ENCODE measurements at places on chromosomes 7 and 10.

DNA sequence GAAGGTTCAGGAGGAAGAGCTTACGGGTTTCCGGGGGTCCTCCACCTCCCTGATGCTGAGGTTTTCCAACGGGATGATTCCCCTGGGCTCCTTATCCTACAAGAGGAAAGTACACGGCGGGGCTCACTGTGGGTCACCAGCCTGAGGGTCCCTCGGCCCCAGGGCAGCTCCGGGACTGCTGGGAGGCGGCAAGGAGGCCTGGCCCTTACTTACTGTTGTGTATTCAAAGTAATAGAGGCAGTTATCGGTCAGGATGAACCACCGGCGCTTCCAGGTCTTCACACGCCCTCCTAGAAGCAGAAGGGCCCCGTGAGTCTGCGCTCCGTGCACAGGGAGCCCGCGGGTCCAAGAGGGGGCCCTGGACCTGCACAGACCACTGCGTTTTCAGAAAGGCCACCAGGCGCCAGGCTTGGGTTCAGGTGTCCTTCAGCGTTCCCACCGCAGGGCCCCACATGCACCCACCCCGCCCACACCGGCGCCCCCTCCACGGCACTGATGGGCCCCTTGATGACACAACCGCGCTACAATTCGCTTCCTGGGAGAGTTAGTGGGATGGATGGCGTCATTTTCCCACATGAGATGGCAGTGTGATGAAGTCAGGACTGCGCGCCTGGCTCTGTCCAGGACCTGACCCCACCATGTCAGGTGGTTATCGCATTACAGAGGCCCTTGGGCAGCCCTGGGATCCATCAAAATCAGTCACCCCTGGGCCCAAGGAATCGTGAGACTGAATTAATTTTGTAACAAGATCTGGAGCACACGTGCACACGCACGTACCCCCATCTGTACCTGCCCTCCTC lies 106.7 kb downstream of the CYTH3 start:
- no peaks in the 10 kb centered on the region for H3K36me3 ChIP-seq
- no peak for DNase-seq
- no peaks in the 10 kb centered on the region for H3K27me3 ChIP-seq
- no peak overlapping the region for H3K27ac ChIP-seq
- H3K4me3 ChIP-seq = no peak overlapping the region
- peaks cover 2% of the 10 kb centered on the region for H3K4me1 ChIP-seq

DNA sequence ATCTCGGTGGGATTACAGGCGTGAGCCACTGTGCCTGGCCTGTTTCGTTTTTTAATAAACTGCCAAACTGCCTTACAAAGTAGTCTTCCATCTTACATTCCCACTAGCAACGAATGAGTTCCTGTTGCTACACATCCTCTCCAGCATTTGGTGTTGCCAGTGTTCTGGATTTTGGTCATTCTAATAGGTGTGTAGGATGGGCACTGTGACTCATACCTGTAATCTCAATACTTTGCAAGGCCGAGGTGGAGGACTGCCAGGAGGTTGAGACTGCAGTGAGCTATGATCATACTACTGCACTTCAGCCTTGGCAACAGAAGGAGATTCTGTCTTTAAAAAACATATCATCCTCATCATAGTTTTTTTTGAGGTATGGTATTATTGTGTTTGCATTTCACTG lies 21.4 kb upstream of the RSBN1L start:
- no peaks in the 10 kb centered on the region for H3K36me3 ChIP-seq
- H3K4me1 ChIP-seq = no peaks in the 10 kb centered on the region
- H3K27ac ChIP-seq = no peak overlapping the region

DNA sequence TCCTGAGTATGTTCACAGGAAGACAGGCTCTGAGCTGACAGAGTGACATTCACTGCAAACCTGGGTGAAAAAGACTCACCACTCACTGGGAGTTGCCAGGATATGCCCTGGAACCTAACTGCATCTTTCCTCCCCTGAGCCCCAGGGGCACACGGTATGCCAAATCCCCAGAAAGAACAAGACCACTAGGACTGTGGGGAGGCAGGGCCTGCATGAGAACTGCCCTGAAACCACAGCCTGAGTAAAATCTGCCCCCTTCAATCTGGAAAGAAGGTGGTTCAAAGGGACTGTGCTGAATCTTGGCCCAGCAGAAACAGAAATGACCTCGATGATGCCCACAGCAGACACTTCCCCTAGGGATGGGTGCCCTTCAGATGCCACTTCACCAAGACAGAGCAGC lies 6.5 kb downstream of the FAM53B start:
- H3K27ac ChIP-seq = peak overlapping the region; percentile 1
- no peak for DNase-seq
- no peaks in the 10 kb centered on the region for H3K27me3 ChIP-seq
- H3K4me1 ChIP-seq = peaks cover 98% of the 10 kb centered on the region

GRCh38 chr10:95049919-95050318 lies 19.4 kb downstream of the CYP2C8 start:
- H3K27ac ChIP-seq = no peak overlapping the region
- no peaks in the 10 kb centered on the region for H3K4me1 ChIP-seq
- no peak overlapping the region for H3K4me3 ChIP-seq
- no peak for DNase-seq
- H3K27me3 ChIP-seq = no peaks in the 10 kb centered on the region

- no peaks in the 10 kb centered on the region for H3K36me3 ChIP-seq
- H3K4me1 ChIP-seq = no peaks in the 10 kb centered on the region
- peak; percentile 43 for DNase-seq
Observed at GRCh38 chr10:69449841-69450240, 1.4 kb upstream of the TSPAN15 start.

DNA sequence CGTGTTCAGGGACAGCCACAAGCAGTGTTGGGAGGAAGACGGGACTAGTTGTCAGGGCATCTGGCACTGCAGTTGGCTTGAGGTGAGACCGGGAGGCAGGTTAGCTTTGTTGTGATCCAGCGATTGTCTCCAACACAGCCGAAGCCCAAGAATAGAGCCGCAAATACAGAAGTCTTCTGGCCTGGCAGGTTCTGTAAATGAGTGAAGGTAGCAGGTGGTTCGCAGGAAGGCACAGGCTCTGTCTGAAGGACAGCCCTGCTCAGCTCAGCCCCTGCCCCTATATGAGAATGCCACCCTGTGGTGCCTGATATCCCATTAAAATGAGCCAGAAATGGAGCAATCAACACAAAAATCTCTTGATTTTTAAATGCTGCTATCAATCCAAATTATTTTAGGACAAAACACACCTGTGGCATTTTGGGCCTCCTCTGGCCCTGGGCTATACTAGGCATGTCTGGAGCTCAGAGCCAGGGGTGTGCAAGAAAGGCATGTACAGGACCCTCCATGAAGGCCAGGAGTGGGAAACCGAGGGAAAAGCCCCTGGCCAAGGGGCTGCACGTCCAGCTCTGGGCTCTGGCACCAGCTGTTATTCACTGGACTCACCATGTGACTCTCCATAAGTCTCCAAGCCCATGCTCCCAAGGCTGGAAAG lies 11.2 kb upstream of the C10orf71 start:
- H3K27me3 ChIP-seq = no peaks in the 10 kb centered on the region
- H3K36me3 ChIP-seq = no peaks in the 10 kb centered on the region
- no peak overlapping the region for H3K27ac ChIP-seq
- H3K4me1 ChIP-seq = no peaks in the 10 kb centered on the region
- H3K4me3 ChIP-seq = no peak overlapping the region

DNA sequence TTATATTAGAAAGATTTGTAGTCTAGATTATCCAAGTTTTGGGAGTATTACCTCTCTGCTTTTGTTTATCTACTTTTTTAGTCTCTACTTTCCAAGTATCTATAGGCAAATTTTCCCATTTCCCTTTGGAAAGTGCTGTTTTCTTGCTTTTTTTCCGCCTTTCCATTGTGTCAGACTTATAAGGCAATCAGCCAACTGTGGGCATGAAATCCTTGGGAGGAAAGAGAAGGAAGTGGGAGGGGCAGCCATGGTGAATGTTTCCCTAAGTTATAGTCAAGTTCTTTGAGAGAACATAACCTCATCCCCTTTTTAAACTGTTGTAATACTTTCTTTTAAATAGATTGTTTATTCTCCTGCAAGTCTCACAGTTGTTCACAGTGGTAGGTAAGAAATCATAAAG lies 52.6 kb downstream of the PTEN start:
- no peak for DNase-seq
- H3K27ac ChIP-seq = no peak overlapping the region
- H3K36me3 ChIP-seq = peaks cover 6% of the 10 kb centered on the region

- H3K36me3 ChIP-seq = no peaks in the 10 kb centered on the region
- no peak overlapping the region for H3K4me3 ChIP-seq
- no peaks in the 10 kb centered on the region for H3K27me3 ChIP-seq
- H3K4me1 ChIP-seq = peaks cover 6% of the 10 kb centered on the region
- no peak overlapping the region for H3K27ac ChIP-seq
- no peak for DNase-seq
Observed at GRCh38 chr7:24723178-24723530, 34.1 kb downstream of the GSDME start.

DNA sequence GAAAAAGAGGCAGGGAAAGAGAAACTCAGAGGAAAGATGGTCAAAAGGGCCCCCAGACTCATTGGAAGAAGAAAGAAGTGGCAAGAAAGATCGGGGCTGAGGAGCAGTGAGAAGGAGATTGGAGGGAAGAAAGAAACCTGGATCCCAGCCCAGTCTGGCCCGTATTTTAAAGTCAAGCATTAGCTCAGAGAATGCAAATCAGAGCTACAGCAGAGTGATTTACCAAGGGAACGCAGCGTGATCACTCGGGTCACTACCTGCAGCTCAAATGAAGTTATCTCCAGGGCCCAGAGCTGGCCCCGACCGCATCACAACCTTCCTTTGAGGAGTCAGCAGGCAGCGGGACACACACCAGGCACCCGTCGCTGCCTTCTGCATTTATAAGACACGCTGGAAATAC lies 72.8 kb downstream of the CARD11 start:
- no peak overlapping the region for H3K27ac ChIP-seq
- no peaks in the 10 kb centered on the region for H3K27me3 ChIP-seq
- H3K36me3 ChIP-seq = peaks cover 49% of the 10 kb centered on the region
- peaks cover 4% of the 10 kb centered on the region for H3K4me1 ChIP-seq

GRCh38 chr7:40299097-40299496 lies 164.3 kb downstream of the SUGCT start:
- DNase-seq = no peak
- no peak overlapping the region for H3K27ac ChIP-seq
- no peak overlapping the region for H3K4me3 ChIP-seq
- peaks cover 5% of the 10 kb centered on the region for H3K4me1 ChIP-seq

- H3K4me1 ChIP-seq = no peaks in the 10 kb centered on the region
- no peak overlapping the region for H3K4me3 ChIP-seq
- no peak for DNase-seq
- no peak overlapping the region for H3K27ac ChIP-seq
- H3K27me3 ChIP-seq = no peaks in the 10 kb centered on the region
Observed at GRCh38 chr7:146764458-146764857, 647.9 kb downstream of the CNTNAP2 start.

GRCh38 chr7:10798044-10798443 lies 175.6 kb upstream of the PHF14 start:
- H3K4me1 ChIP-seq = no peaks in the 10 kb centered on the region
- H3K27me3 ChIP-seq = no peaks in the 10 kb centered on the region
- H3K27ac ChIP-seq = no peak overlapping the region
- DNase-seq = no peak
- no peak overlapping the region for H3K4me3 ChIP-seq

DNA sequence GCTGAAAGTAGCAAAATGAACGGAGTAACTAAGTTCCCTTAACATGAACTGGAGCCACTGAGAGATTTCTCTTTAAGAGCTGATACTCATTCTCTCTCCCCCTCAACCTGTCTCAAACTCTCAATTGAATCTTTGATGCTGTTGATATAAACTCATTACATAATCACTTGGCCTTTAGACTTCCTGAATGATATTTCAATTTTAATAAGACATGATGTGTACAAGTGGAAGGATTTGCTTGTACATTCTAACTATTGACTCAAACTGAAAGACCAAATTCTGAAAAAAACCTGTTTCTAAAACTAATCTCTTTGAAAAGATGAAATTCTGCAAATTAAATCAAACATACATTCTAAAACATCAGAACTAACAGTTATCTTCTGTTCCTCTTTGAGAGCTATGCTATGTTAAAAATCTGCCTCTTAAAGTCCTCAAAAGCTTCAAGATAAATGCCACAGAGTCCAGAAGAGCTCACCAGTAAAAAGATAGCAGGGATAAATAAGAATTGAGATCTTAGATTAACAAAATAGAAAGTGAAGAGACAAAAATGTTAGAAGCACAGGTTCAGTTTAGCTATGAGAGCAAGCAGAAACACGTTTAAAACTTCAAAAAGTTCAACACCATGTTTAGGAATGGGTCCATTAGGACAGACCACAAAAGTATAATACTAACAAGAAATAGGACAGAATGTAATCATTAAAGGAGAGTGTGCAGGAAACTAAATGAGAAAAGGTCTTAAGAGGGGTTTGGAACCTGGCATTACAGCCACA lies 46.1 kb downstream of the TNPO3 start:
- DNase-seq = no peak
- peaks cover 14% of the 10 kb centered on the region for H3K36me3 ChIP-seq
- H3K27ac ChIP-seq = no peak overlapping the region
- H3K4me3 ChIP-seq = no peak overlapping the region

- no peak for DNase-seq
- H3K27me3 ChIP-seq = no peaks in the 10 kb centered on the region
- no peaks in the 10 kb centered on the region for H3K36me3 ChIP-seq
Observed at GRCh38 chr10:83959328-83959727, 180.0 kb upstream of the GHITM start.

DNA sequence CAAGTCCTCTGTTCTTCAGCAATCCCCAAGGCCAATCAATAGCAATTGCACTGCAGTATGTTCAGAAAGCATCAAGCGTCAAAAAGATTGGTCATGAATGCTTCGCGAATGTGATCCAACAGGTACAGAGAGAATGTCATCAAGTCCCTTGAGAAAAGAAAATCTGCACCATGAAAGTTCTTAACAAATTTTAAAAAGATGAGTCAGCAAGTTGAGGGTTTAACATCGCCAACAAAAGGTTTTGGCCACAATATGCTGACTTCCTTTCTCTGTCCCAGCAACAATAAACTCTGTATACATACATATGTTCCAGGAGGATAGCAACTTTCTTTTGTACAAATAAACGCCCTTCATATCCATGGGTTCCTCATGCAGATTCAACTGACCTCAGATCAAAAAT lies 168.5 kb upstream of the C7orf33 start:
- H3K4me3 ChIP-seq = no peak overlapping the region
- no peaks in the 10 kb centered on the region for H3K36me3 ChIP-seq
- no peaks in the 10 kb centered on the region for H3K27me3 ChIP-seq
- no peak overlapping the region for H3K27ac ChIP-seq
- no peak for DNase-seq
- H3K4me1 ChIP-seq = no peaks in the 10 kb centered on the region

DNA sequence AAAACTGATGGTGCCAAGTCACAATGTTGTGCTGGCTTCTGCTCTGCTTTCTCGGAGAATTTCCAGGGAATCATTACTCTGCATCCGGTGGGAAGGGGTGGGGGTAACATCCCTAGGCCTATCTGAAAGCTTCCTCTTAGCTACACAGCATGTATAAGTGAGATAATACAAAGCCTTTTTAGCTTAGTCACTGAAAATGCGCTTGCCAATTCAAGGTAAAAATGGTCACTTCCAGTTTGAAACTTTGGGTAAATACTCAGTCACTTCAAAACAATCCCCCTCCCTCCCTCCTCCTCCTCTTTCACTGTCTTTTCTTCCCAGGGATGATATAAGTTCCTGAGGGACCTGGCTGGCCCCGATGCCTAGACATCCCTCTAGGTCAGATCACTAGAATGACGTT lies 57.3 kb upstream of the APBB1IP start:
- H3K27ac ChIP-seq = no peak overlapping the region
- H3K4me3 ChIP-seq = no peak overlapping the region
- H3K27me3 ChIP-seq = no peaks in the 10 kb centered on the region
- H3K36me3 ChIP-seq = no peaks in the 10 kb centered on the region
- DNase-seq = no peak

- peak overlapping the region; percentile 96 for H3K4me3 ChIP-seq
- no peaks in the 10 kb centered on the region for H3K27me3 ChIP-seq
- peaks cover 12% of the 10 kb centered on the region for H3K4me1 ChIP-seq
- peak overlapping the region; percentile 85 for H3K27ac ChIP-seq
- no peak for DNase-seq
Observed at GRCh38 chr10:73413108-73413527, 740 bp downstream of the ANXA7 start.
